COR-L47 (cell line): ENCODE measurements at places on chromosomes 16 and 17.

DNA sequence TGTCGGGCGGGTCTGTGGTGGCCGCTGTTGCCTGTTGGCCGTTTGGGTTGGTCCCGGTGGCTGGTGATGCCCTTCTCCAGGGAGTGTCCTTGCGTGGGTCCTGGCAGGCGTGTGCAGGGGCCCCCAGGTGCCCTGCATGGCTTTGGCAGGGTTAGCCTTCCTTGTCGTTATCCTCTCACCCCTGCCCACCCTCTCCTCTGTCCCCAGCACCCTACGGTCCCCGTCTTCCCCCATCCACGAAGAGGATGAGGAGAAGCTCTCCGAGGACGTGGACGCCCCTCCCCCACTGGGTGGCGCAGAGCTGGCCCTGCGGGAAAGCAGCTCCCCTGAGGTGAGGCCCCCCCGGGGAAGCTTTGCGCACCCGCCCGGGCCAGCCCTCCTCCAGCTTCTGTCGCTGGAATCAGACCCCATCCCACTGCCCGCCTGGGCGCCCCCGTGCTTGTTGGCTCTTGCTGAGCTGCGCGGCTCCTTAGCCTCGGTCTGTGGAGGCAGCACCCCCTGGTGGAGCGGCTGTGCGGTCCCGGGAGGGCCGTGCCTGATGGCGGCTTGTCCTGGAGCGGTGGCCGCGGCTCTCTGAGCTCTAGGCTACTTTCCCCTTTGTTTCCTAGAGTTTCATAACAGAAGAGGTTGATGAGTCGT lies 10.6 kb upstream of the NUDT16L1 start:
- no peak for DNase-seq

DNA sequence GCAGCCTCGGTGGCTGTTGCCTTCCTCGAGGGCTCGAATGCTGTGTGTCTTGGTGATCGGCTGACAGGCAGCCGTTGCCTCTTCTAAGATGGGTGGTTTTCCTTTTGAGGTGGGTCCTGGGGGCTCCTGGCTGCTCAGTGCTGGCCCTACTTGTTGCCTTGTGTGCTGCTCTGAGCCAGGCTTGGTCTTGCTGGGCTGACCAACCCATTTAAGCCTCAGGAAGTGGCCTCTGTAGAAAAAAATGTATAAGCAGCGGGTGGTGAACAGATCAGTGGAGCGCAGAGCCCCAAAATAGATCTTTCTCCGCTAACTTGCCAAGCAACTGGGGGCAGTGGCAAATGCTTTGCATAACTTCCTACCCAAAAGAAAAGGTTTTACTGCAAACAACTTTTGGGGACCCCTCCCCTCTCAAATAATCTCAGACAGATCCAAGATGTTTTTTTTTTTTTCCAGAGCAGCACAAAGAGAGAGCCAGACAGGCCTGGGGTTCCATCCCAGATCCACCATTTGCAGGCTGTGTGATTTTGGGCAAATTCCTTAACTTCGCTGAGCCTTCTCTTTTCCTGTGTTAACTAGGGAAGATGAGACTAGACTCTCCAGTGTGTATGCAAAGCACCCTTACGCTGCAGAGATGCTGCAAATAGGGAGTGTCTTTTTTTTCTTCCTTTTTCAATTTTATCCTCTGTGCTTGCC lies 42.5 kb downstream of the PLCG2 start:
- no peak for DNase-seq

- no peak for DNase-seq
These were observed 104.3 kb upstream of the DNAH9 start for GRCh38 chr17:11493936-11494335.

DNA sequence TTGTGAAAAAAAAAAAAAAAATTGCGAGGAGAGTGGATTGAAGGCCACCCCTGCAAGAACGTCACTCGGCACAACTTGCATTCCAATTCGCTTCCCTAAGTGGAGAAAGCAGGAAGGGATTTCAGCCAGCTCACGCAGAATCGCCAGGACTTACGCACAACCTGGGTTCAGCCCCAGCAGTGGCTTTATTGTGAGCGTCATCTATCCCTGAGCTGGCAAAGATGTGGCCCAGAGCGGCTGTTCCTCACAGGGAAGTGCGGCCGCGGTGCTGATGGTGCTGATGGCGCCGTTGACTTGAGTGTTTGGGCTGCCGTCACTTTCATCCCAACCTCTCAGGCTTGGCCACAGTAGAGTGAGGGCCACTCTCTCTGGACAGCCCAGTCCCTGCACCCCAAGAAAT lies 197.6 kb downstream of the NTN1 start:
- no peak for DNase-seq

DNA sequence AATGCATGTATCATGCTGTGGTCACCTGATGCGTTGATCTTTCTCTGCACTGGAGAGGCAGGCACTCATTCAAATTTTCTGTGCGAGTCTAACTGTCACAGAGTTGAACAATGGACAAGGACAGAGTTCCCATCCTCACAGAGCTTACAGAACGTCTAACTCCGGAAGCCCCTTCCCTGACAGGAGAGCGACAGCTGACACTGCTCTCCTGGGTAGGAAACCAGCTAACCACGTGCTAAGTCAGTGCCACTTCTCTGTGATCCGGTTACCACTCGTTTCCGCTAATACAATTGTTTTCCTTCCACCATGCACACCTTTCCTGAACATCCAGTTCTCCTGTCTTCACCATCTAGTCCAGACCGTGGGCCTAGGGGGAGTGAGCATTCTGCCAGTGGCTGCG lies 11.3 kb downstream of the KLHDC4 start:
- no peak for DNase-seq

- DNase-seq = no peak
These were observed 2.6 kb downstream of the HNF1B start for GRCh38 chr17:37742116-37742761.
